ENCODE measurements at places on chromosomes 11 and 22.

- no peak for DNase-seq
Observed at GRCh38 chr22:45843031-45843430, 133.9 kb downstream of the WNT7B start.

DNA sequence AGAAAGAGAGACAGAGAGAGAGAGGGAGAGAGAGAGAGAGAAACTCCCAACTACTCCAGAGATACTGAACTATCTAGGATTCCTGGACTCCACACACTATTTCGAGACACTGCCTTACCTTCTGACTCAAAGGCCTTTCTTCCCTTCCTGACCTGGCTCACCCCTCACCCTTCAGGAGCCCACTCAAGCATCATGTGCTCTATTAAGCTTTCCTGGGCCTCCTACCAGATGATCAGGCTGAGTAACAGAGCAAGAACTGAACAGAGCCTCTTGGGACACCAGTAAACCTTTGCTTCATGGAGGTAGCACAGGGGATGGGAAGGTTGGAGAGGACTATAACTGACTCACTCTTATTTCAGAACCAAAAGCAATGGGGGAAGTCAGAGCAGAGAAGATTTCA is 31.4 kb downstream of the PLEKHA7 start:
- no peak for DNase-seq

GRCh38 chr11:19511066-19511412 is 201.6 kb upstream of the NAV2 start:
- no peak for DNase-seq

GRCh38 chr22:24451162-24451561 is 23.8 kb downstream of the ADORA2A start:
- no peak for DNase-seq

DNA sequence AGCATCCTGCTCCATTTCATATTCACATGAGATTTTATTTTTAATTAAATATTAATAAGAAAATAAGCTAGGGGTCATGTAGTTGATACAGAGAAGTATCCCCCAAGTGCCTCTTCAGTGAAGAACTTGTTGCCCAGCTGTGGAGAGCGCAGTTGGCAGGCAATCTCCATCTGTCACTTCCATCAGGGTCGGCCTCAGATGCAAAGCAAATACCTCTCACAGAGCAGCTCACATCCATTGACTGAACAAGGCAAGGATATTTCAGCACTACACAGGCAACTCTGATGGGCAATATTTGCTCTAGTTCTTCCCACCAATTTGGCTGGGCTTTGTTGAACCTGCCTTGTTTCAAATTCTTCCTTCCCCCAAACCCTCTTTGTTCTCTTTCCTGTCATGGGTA is 129.4 kb downstream of the NOX4 start:
- no peak for DNase-seq

DNA sequence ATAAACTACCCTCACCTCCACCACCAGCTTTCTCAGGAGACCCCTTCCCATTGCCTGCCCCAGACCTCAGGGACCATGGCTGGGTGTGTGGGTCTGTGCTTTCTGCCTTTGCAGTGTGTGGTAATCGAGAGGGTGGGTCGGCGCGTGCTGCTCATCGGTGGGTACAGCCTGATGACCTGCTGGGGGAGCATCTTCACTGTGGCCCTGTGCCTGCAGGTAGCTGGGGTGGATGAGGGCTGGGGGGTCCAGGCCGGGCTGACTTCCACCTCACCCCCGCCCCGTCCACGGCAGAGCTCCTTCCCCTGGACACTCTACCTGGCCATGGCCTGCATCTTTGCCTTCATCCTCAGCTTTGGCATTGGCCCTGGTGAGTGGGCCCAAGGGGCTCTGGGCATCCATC is 10.5 kb upstream of the MIF start:
- no peak for DNase-seq

GRCh38 chr22:45892681-45893461 is 84.1 kb downstream of the WNT7B start:
- DNase-seq = no peak

Data from esophagus squamous epithelium (tissue), 5 donors.